ENCODE measurements at places on chromosomes 3 and 15.

GRCh38 chr3:10858091-10858490 lies 42.1 kb downstream of the SLC6A11 start:
- DNase-seq, result no peak

DNA sequence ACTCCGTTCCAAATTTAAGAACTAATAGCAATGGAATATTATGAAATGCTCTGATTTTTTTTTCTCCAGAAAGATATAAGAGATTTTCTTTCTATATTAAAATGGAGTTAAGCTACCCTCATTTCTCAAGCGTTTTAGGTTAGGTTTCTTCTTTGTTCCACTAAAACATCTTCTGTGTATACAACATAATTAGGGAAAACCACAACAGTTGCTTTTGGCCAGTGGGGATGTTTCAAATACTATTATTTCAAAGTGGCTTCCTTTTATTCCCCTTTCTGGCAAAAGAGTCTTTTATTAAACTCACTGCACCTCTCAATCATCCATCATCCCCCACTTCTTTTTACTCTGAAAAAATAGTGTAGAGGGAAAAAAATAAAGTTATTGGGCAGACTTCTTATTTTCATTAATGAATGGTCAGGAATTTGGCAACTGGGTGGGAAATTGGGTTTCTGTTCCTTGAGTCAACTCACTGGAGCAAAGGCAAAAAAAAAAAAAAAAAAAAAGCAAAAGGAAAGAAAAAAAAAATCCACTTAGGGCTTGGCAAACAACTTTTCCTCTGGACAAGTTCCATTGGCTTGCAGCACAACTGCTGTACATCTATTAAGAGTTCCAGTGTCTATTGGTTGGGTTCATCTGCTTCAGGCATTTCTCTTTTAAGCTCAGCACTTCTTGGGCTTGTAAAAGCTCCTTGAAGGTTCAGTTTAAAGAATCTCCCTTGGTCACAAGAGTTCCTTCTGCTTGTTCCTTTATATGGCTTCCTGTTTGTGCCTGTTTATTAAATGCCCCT lies 963.4 kb downstream of the ROBO1 start:
- peak; percentile 13 for DNase-seq

GRCh38 chr3:177569875-177570657 lies 372.8 kb upstream of the TBL1XR1 start:
- DNase-seq, result no peak

DNA sequence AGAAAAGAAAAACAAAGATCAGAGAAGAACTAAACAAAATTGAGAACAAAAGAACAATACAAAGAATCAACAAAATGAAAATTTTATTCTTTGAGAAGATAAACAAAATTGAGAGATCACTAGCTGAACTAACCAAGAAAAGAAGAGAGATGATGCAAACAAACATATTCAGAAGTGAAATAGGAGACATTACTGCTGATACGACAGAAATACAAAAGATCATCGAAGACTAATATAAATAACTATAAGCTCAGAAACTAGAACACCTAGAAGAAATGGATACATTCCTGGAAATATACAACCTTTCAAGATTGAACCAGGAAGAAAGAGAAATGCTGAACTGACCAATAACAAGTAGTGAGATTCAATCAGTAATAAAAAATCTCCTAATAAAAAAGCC lies 533.1 kb upstream of the PPP2R3A start:
- DNase-seq, result no peak

DNA sequence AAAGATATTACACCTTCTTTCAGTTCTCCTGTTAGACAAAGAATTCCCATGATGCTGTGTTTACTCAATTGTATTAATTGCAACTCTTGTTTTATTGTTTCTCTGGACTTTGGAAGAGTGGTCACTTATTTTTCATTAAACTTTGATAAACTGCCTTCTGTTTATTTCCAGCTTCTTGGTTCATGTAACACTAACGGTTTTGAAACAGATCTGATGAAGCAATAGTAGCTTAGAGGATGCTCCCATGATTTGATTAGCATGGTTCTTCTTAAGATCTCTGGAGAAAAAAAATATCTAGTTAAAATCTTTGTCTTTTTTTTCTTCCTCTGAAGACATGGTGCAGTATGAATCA lies 90.1 kb downstream of the FNDC3B start:
- DNase-seq, result no peak
